ENCODE measurements at places on chromosomes 5 and 9.

DNA sequence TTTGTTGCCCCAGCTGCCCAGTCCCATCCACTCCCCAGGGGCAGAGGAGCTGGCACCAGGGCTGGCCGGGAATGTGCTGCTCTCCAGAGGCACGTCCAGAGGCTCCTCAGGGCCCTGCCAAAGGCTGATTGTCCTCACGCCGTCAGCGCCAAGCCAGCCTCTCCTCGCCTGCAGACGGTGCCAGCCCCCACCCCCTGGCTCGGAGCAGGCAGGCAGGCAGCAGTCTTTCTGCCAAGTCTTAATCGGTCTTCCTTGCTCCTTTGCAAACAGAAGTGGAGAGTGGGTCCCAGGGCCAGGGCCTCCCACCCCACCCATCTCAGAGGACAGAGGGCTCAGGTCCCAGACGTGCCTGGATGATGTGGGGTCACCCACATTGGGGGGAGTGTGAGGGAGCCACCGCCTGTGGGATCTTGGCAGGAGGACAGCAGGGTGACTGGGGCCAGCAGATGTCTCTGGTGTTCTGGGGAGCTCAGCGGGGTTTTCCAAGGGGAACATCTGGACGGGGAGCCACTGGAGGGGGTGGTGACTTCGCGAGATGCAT is 36.3 kb downstream of the FAM163B start:
- peak; percentile 25 for DNase-seq

- DNase-seq: peak; percentile 46
Observed at GRCh38 chr5:40224421-40224820, 455.3 kb upstream of the PTGER4 start.

DNA sequence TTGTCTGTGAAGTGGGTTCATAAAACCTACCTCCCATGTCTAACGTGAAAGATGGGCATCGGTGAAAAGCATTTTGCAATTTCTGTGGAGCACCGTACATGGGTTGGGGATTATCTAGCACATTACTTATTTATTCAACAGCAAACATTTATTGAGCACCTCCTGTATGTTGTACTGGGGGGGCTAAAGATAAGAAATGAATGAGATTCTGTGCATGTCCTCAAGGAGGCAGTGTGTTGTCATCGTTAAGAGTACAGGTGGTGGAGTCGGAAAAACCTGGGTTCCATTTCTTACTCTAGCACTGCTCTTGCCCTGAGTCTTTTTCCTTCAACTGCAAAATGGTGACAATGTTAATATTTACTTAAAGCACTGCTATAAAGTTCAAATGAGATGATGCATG is 30.4 kb upstream of the DENND1A start:
- no peak for DNase-seq

GRCh38 chr5:94744906-94745305 is 126.4 kb downstream of the SLF1 start:
- no peak for DNase-seq

DNA sequence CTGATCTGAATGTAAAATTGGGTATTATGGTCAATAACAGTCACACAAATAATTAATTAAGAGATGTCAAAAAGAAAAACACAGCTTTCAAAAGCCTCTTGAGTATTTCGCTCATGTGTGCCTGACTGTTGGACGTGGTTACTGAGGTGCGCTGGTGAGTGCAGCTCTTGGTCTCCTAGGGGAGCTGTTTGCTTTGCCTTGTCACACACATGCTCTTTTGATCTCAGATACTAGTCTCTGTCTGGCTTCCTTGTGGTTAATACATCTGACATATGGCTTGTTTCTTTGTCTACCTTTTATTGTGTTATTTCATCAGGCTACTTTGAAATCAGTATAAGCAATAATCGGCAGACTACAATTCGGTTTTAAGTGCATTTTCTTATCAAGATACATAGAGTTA is 51.5 kb downstream of the PCSK1 start:
- no peak for DNase-seq

DNA sequence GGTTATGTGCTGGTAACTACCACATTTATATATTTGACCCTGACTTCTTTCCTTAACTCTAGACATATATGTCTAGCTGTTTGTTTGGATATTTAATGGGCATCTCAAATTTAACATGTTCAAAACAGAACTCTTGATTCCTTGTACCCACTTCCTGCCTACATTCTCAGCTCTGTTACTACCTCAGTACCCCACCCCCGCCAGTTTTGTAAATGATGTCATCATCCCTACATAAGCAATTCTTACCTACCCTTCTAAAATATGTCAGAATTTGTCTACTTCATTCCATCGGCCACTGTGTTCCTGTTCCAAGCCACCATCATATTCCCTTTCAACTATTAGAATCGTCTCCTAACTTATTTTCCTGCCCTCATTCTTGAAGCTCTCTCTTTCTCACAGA is 4.8 kb downstream of the RAD50 start:
- DNase-seq: no peak

DNA sequence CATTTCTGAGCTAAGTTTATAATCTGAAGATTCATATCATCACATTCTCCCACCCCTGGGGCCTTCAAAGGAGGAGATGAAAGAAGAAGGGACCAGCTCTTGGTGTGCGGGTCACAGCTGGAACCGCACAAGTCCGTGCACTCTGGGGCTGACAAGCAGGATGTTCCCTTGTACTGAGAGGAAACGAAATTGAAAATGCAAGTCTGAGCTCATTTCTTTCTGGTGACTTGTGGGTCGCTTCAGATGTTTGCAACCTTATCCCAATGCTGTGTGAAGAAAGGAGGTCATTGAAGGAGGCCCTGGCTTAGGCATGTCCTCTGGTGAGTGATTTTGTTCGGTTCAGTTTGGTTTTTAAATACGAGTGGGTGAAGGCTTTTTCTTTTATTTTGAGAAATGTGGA is 59.6 kb downstream of the C9orf152 start:
- DNase-seq: no peak

- DNase-seq: peak; percentile 42
Observed at GRCh38 chr5:127995556-127995955, 88.0 kb upstream of the SLC12A2 start.

GRCh38 chr5:14739538-14739937 is 75.0 kb downstream of the OTULIN start:
- DNase-seq: peak; percentile 70

- DNase-seq: no peak
Observed at GRCh38 chr5:109996246-109996645, 306.5 kb downstream of the MAN2A1 start.

DNA sequence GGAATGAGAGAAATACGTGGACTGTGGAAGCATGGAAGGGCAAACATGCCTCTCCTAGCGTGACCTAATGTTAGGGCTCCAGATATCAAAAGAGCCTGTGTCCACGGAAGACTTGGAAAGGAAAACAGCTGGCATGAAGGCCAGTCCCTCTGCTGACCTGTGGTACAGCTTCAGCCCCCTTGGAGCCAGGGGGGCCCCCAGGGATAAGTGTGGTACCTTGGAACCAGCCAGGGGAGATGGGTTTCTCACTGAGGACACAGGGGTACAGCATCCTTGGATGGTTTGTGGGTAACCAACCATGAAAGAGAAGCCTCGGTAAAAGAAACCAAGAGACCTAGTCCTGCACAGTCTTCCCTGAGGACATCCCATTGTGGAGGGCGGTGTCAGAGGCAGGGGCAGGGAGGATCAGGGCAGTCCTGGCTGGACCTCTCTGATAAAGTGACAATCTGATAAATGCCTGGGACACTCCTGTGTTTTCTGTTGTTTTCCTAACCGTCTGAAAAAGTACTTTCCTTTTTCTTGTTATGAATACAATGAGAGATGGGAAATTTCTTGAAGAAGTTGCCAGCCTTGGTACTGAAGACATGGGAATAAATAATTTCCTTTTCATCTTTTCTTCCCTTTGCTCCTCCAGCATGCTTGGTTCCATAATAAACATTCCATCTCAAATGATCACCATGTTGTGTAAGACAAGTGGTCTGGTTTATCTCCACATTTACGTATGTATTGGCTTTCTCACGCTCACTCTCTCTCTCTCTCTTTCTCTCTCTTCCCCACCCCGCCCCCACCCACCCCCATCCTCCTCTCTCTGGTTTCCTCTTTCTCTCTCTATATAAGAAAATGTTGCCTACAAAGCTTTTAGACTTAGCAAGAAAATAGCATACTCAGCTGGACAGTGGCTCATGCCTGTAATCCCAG is 102.1 kb downstream of the SUSD1 start:
- peak; percentile 99 for DNase-seq

GRCh38 chr9:30411571-30411970 is 1972.9 kb upstream of the ACO1 start:
- no peak for DNase-seq

GRCh38 chr5:94347130-94347529 is 271.3 kb downstream of the KIAA0825 start:
- DNase-seq: no peak

- peak; percentile 54 for DNase-seq
Observed at GRCh38 chr9:95504053-95504963, 12.5 kb downstream of the PTCH1 start.

GRCh38 chr5:150623878-150624216 is 16.6 kb upstream of the SYNPO start:
- DNase-seq: no peak

DNA sequence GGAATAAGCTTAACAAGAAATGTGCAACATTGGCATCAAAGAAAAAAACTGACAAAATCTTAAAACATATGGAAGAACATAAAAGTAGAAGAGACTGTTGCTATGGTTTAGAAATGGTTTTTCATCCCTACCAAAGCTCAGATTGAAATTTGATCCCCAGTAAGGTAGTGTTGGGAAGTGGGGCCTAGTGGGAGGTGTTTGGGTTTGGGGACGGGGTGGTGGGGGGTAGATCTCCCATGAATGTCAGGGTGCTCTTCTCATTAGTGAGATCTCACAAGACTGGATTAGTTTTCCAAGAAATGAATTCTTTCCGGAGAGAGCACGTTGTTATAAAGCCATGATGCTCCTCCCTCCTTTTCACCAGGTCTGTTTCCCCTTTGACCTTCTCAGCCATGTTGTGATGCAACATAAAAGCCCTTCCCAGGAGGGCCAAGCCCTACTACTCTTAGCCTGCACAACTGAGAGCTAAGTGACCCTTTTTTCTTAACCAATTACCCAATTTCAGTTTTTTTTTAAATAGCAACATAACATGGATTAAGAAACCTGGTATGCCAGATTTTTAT is 10.6 kb downstream of the TMEM167A start:
- no peak for DNase-seq

GRCh38 chr9:87350915-87351314 is 146.8 kb upstream of the DAPK1 start:
- DNase-seq: peak; percentile 92

- DNase-seq: no peak
Observed at GRCh38 chr5:133364936-133365707, 247.2 kb downstream of the FSTL4 start.

GRCh38 chr9:6598249-6598725 is 47.2 kb downstream of the GLDC start:
- DNase-seq: no peak

DNA sequence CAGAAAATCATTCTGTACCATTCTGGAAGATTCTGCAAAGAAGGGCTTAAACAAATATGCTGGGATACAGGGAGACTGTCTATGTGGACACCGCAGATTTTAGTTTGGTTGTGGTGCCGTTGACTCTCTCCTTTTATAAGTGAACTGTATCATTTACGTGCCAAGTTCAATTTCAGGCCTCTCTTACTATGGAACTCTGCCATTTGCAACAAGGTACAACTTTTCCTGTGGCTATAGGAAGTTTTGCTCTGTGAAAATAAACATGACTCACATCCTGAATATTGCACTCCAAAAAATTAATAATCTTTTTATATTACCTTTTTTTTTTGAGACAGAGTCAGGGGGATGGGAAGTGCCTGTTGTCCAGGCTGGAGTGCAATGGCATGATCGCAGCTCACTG is 29.7 kb upstream of the CSNK1G3 start:
- no peak for DNase-seq

DNA sequence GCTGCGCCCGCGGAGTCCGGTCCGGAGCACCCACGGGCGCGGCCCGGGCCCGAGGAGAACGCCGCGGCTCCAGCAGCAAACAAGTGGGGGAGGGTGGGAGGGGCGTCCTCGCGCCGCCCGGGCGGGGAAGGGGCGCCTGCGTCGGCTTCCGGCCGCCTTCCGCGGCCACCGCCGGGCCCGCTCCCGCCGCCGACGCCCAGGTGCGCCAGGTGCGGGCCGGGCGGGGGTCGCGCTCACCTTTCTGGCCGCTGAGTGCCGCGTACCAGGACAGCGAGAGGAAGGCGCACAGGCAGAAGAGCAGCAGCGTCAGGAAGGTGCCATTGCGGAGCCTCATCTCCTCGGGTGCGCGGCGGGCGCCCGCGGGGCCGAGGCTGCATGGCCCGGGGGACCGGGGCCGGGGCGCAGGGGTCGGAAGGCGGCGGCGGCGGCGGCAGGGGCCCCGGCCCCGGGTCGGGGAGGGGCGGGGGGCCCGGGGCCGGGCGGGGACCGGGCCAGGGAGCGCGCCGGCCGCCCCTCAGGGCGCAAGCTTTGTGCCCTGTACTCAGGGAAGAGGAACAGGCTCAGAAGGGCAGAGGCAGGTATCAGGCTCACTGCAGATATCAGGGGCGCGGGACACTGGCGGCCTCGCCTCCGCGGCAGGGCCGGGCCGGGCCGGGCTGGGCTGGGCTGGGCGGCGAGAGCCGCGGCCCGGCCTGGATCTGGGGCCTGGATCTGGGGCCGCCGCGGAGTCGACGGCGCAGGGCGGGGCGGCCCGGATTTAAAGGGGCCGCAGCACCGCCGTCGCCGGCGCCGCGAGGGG is at the start of gene MGAT4B:
TSS of gene MGAT4B (minus strand) at position 617 of the 799 bp plus-strand sequence. CDS start at position 334, 283 bp downstream.
- DNase-seq: peak; percentile 61

- DNase-seq: no peak
Observed at GRCh38 chr5:152140347-152140746, 215.7 kb upstream of the GLRA1 start.

GRCh38 chr5:15690611-15691010 is 190.6 kb downstream of the FBXL7 start:
- DNase-seq: peak; percentile 43

DNA sequence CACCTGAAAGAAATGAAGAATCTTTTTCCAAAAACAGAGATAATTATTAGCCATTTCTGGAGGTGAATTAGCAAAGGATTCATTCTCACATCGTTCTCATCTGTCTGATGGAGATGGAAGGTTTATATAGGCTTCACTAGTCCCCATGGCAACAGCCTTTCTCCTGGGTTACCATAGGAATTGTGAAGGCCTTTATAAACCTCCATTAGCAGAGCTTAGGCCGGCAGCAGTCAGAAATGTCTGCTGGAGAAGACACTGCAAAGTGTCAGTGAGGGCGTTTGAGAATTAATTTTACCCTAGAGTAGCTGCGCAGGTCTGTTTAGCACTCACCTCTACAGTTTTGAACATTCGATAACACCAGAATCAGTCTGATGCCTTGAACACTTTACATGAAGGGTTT is 290.4 kb upstream of the NR4A3 start:
- no peak for DNase-seq

GRCh38 chr5:150058480-150059126 is 27.8 kb downstream of the CSF1R start:
- no peak for DNase-seq

DNA sequence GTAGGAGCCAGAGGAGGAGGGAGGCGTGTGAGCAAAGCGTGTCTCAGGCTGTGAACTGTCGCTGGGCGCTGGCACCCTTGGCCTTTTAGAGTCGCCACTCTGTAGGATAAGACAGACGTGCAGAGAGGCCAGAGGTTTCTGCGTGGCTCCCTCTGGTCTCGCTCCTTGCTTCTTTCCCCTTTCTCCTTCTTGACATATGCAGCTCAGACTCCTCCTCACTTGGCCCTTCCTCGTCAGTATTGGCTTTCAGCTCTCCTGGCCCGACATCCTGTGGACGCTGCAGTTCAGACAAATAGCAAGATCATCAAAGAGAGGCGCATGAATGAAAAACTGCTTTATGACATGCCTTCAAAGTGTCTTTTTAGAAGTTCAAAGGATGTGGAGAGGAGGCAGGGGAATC is 116.8 kb upstream of the SPRY4 start:
- DNase-seq: no peak

All from fibroblast of the aortic adventitia (primary cell).